Activated CD4-positive, alpha-beta memory T cell treated with anti-CD3 and anti-CD28 coated beads, Interleukin-2, amount 10 ng/mL, durations not matched to agents 7 days and 5 days (primary cell): ENCODE measurements at places on chromosomes 4 and X. TPM values are rescaled to one million over a fixed set of nuclear protein-coding genes. Genes with fewer than 3 reads are reported as not detected.

The GRID2 gene
- not detected for total RNA-seq

The ODAM gene
- total RNA-seq, result not detected

The GALNTL6 gene
- total RNA-seq, result not detected

The TEX13B gene
- not detected for total RNA-seq

The ATOH1 gene
- not detected for total RNA-seq

The MGARP gene
- not detected for total RNA-seq

The SAGE1 gene
- total RNA-seq, result not detected

The SLC30A9 gene
- 33.2 TPM for total RNA-seq

The GLRB gene
- total RNA-seq, result not detected

The FAAH2 gene
- total RNA-seq, result 5.4 TPM

The INTU gene
- total RNA-seq, result not detected

The SMIM9 gene
- not detected for total RNA-seq

The CSAG1 gene
- total RNA-seq, result not detected

The HPSE gene
- 32.7 TPM for total RNA-seq

The TECRL gene
- total RNA-seq, result not detected

The PNMA6E gene
- total RNA-seq, result not detected
